ENCODE measurements at places on chromosomes 3 and 15.

GRCh38 chr3:43978708-43979107, 263.0 kb upstream of the TOPAZ1 start:
- no peak for DNase-seq

- no peak for DNase-seq
These were observed 4.9 kb downstream of the MUC4 start for GRCh38 chr3:195806916-195807231.

DNA sequence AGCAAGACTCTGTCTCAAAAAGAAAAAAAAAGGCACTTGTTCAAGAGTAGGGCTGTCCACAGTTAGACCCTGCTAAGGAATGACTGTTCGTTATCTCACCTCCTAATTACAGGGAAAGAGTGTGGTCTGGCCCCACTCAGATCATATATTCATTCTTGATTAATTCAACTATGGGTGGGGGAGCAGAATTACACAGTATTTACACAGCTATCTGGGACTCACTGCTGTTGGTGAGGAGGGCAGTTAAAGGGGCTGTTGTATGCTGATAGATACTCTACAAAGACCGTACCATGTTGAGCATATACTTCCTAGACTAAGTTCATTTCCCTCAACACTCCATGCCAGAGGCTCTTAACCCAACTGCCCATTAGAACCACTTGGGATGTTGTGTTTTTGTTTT, 3.8 kb upstream of the ZNF620 start:
- no peak for DNase-seq

- DNase-seq, result no peak
These were observed 40.5 kb upstream of the HES1 start for GRCh38 chr3:194095464-194095863.

DNA sequence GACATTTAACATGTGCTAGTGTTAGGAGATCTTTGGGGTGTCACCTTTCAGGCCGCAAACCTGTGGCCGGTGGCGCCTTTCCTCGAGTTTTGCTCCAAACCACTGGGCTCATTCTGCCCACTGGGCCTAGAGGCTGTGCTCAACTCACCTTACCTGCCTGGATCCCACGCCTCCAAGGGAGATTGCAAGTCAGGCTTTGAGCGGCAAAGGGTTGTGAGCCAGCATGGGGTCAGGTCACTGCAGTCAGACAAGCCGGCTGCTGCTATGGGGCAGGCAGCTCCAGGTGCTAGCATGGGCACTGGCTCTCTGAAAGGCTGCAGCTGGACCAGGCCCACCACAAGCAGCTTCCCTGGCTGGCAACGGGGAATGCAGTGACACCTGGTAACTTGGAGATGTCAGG, 265.5 kb downstream of the ZBBX start:
- DNase-seq, result no peak

DNA sequence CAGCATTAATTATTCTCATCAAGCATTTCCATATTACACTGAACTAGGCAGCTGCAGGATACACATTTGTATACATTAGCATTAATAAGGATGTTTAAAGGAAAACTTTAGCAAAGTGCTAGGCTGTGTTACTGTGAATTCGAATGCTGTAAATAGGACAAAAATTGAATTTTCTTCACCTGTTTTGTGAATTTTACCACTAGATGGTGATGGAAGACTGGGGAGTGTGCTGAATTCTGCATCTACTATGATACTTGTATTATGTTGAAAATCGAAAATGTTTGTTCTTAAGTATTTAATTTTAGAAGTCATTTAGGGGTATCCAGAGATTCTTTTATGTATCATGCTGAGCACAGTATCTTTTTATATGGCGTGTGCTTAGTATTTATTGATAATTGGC, 12.3 kb upstream of the P2RY14 start:
- no peak for DNase-seq

DNA sequence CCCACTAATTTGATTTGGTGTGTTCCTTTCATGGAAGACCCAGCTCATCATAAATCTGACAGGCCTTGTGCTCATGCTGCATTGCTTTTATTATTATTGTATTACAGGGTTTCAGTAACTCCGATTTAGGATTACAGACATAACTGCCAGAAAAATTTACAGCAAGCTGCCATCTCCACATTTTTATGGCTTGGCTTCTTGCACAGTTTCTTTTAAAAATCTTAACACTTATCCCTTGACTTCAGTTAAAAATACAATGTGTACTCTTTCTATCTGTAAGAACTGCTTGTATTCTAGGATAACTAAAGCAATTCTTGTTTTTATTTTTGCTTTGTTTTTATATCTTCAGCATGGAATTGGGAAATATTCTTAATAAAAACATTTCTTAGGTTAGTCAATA, 612.2 kb downstream of the DIPK2A start:
- no peak for DNase-seq

GRCh38 chr15:67397139-67397538, 123.8 kb upstream of the C15orf61 start:
- no peak for DNase-seq

GRCh38 chr3:174147798-174148197, 711.3 kb upstream of the NAALADL2 start:
- DNase-seq, result no peak

DNA sequence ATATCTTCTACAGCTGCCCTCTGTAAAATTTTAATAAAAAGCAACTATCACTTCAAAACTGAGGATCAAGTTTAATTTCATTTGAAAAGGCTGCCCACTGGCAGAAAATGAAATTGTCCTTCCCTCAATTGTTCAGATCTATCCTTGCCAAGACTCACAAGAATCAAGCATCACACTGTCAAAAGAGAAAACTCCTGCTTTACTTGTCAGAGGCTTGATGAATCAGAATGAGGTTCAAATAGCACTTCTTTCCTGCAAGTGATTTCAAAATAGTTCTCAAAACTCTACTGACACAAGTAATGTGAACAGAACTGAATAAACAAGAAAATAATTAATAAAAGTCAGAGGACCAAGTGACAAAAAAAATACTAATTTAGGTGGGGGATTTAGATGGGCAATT, 70.6 kb downstream of the GOLIM4 start:
- DNase-seq, result no peak

GRCh38 chr3:71955240-71956068, 170.5 kb upstream of the PROK2 start:
- DNase-seq, result peak; percentile 46

GRCh38 chr3:190322604-190323245, 479 bp upstream of the CLDN1 start:
- DNase-seq, result no peak

- no peak for DNase-seq
These were observed 48.0 kb downstream of the CTNNB1 start for GRCh38 chr3:41247055-41248004.

GRCh38 chr15:88127432-88127790, 129.1 kb downstream of the NTRK3 start:
- DNase-seq, result no peak

DNA sequence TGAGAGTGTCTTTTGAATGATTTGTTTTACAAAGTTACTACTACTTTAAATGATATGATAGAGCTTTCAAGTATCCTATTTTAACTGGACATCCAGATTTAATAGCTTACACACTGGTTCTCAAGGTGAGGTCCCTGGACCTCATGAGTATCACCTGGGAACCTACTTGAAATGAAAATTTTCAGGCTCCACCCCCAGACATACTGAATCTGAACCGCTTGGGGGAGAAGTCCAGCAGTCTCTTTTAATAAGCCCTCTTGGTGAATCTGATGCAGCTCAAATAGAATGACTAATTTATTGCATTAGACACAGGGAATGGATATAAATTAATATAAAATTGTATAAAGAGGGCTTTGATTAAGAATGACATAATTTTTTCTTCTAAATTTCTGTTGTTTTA, 29.4 kb upstream of the SLITRK3 start:
- DNase-seq, result no peak

DNA sequence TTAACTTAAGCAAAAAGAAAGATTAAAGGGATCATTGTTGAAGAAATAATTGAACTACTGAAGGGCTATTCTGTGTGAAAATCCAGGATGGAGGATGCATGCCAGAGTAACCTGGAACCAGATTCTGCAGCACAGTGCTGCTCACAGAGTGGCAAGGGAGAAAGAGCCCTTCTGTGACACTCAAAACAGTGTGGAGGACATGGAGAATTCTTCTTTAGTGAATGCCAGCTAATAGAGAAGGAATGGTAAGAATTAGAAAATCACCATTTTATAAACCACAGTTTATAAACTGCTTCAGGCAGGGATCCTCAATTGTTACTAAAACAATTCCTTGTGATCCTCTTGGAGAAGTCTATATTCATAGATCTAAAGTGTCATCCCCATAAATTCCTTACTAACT, 70.4 kb upstream of the ARHGEF26 start:
- no peak for DNase-seq

GRCh38 chr15:78146425-78147154, 2.6 kb upstream of the IDH3A start:
- no peak for DNase-seq

DNA sequence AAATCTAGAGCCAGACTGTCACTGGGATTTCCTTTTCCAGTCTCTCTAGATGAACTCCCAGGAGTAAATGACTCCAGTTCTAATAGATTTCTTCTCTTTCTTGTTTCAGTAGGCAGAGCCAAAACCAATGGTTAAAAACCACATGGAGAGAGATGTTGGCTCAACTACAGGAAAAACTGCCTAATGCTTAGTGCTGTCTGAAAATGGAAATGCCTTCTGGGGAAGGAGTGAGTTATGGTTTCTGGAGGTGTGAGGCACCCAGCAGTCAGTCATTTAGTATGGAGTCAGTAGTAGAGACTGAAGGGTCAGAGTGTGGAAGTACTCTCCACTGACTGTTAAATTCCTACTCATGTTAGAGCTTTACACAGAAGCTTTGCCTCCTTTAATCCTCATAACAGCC, 136.7 kb downstream of the CCNL1 start:
- no peak for DNase-seq

GRCh38 chr3:61595288-61595687, 33.9 kb downstream of the PTPRG start:
- no peak for DNase-seq

GRCh38 chr3:54577313-54577712, 350.5 kb downstream of the LRTM1 start:
- no peak for DNase-seq

DNA sequence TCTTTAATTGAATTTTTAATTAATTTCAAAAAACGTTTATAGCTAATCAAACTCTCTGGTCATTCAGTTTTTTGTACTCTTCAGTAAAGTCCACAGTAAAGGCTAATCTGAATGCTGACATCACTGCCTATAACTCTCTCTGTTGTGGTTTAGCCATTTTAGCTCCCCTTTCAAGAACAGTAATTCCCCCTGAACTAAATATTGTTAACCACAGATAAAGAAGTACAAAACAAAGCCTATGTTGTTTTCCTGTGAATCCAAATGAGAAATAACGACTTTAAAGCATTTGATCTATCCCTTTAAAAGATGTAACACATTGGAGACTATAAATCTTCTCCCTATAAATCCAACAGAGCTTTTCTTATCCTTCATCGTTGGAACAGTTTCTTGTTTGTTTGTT, 94.2 kb downstream of the ZBTB20 start:
- no peak for DNase-seq

DNA sequence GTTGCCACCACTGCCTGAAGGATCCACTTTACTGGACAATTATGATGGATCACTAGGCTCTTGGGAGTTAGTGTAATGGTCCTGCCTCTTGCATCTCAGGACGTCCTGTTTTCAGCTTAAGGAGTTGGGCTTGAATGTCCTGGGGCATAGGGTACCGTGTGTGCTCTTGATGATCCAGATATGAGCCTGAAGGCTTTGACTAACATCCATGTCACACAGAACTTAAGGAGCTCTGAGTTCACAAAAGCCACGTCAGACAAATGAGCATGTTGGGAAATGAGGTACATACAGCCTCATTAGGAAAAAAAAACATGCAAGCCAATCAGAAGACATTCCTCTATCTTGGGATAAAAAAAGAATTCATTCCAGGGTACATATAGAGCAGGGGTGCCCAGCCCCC, 40.8 kb downstream of the CA12 start:
- DNase-seq, result no peak

GRCh38 chr3:142866841-142867631, 21.8 kb downstream of the PCOLCE2 start:
- DNase-seq, result no peak

DNA sequence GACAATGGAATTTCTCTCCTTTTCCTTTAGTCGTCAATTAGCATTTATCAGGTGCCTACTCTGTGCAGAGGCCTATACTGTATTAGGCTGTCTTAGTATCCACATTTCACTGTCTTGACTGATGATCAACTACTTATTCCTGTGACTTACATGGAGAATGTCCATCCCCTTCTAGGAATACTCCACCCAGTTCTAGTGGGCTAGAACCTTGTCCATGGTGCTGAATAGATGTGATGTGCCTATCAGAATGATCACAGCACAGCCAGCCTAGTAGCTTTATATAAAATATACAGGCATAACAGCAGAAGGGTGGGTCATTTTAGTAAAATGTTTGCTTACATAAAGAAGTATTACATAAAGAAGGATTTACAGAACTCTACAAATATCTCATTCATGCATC, 621.4 kb downstream of the PDCD6IP start:
- no peak for DNase-seq

GRCh38 chr3:29144361-29144760, 136.5 kb upstream of the RBMS3 start:
- no peak for DNase-seq

- no peak for DNase-seq
These were observed 24.9 kb downstream of the DUOX2 start for GRCh38 chr15:45088801-45089711.

DNA sequence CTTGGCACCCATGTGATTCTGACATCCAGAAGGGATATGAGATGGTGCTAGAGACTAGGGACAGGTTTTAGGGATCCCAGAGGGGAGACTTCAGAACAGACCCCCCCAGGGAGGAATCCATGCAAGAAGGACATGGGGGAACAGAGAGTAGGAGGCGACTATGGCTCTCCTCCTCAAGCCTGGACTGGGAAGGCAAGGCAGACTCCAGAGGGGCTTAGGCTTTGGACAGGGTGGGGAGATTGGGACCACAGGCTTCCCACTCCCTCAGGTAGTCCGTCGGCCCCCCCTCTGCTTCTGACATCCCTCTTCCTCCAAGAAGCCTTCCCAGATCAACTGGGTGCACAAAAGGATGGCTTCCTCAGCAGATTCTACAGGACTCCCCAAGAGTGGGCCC, 3.0 kb upstream of the VIPR1 start:
- no peak for DNase-seq

DNA sequence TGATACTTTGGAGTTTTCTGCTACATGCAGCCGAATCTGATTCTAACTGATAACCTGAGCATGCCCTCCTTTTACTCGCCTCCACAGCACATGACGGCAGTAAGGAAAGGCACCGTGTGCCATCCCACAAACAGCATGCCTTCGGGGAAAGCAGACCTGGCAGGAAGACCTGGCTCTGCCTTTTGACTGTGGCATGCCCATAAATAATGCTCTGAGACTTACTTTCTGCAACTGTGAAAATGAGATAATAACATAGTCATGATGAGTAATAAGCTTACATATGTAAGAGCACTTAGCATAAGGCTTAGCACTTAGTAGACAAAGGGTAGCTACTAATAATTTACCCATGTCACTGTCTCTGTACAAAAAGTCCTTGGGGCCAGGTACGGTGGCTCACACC, 32.9 kb downstream of the MTHFS start:
- DNase-seq, result no peak
